DMS53 (cell line): ENCODE measurements at places on chromosomes 6 and 20.

- DNase-seq: peak; percentile 88
These were observed 5.3 kb downstream of the FOXA2 start for GRCh38 chr20:22579119-22579427.

GRCh38 chr20:23000232-23000947, 34.7 kb upstream of the SSTR4 start:
- no peak for DNase-seq

- no peak for DNase-seq
These were observed 34.7 kb downstream of the FILIP1 start for GRCh38 chr6:75458895-75459294.

DNA sequence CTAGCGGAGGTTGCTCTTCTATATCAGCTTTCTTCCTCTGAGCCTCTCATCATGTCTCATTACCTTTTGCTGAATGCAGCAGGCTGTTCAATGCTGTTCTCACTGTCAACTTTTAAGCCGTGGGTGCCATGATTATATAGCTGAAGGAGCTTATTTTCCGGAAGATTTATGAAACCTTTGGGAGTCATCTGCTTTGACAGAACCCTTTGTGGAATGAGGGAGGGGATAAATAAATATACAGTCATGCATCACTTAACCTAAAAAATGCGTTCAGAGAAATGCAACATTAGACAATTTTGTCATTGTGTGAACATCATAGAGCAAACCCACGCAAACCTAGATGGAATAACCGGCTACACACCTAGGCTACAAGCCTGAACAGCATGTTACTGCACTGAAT, 102.2 kb upstream of the AKAP12 start:
- DNase-seq: no peak
